Stimulated activated CD8-positive, alpha-beta memory T cell treated with anti-CD3 and anti-CD28 coated beads, Interleukin-7, amount 100 ng/mL, for 1 hour (primary cell): ENCODE measurements at places on chromosomes 4 and X.

- DNase-seq = no peak
Observed at GRCh38 chrX:122363112-122363795, 820.8 kb upstream of the GRIA3 start.

DNA sequence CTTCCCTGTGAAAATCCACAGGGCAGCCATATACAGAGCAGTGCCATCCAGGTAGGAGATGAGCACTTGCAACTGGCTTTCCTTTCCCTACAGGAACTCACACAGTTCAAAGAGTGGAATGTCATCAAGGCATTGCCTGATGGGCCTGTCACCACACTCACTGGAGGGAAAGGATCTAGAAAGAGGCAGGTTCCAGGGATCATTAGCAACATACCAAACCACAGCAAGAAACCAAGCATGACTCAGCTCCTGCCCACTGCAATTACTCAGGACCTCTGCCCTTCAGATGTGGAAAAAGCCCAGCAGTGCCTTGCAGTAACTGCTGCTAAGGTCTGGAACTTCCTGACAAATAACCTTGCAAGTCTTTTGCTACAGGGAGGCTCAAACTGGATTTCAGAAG is 101.2 kb downstream of the ZNF674 start:
- no peak for DNase-seq

DNA sequence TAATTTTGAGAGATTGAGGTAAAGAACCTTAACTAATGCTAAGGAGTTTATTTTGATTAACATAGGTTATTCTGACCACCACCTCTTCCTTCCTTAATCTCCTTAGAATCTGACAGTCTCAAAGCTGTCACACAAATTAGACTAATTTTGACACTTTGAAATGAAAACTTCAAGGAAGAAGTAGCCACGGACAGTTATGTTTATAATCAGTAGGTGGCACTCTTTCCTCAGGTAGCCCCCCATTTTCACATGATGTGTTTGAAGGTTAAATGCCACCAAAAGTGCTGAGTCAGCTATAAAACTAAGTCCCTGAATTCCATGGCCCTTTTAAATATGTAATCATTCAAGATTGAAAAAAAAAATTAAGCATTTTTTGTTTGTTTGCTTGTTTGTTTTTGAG is 22.4 kb downstream of the TMEM33 start:
- DNase-seq = no peak

DNA sequence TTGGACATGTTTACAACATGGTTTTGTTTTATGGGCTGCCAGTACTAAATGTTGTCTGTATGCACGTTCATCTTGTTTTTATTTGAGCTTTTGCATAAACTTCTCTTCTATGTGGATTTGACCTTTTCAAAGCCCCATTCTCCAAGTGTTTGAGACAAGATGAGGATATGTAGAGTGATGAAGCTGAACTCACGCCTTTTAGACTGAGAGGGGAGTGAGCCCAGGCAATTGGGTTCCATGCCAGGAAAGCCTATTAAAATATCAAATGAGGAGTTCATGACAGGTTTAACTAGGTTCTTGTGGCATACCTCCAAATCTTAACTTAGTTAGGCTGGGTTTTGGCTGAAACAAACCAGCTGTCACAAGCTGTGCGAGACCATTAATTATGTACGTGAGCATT is 170.4 kb upstream of the LDB2 start:
- DNase-seq = no peak
